HuH-7 (cell line): ENCODE measurements at places on chromosomes 2 and 18.
A peak's percentile ranks its signal among the peaks of the same experiment; 100 is the strongest.

DNA sequence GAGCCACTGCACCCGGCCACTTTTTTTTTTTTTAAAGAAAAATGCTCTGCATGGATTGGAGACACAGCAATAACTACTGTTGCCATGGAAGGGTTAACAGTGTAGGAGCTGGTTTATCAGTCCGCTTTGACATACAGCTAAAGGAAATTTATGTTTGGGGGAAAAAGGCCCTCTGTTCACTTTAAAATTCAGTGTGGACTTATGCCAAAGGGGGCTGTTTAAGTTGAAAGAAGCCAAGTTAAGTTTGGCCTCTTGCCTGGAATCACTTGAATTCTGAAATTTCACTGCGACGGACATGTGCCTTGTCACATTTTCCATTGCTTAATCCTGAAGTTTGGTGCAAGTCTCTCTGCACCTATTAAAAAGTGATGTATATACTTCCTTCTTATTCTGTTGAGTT lies 3.1 kb downstream of the KCNE4 start:
- no peak for DNase-seq

DNA sequence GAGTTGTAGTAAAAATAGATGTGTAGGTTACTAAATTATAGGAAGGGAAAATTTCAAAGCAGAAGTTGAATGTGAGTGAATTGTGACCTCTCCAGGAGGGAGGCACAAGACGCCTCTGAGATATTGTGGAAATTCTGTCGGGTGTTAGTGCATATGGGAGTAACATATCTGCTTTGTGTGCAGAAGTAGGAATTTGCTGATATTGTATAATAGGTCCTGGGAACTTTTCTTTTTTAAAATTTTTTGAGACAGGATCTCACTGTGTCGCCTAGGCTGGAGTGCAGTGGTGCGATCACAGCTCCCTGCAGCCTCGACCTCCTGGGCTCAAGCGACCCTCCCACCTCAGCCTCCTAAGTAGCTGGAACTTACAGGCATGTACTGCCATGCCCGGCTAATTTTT lies 34.7 kb downstream of the UBXN4 start:
- no peak for DNase-seq

DNA sequence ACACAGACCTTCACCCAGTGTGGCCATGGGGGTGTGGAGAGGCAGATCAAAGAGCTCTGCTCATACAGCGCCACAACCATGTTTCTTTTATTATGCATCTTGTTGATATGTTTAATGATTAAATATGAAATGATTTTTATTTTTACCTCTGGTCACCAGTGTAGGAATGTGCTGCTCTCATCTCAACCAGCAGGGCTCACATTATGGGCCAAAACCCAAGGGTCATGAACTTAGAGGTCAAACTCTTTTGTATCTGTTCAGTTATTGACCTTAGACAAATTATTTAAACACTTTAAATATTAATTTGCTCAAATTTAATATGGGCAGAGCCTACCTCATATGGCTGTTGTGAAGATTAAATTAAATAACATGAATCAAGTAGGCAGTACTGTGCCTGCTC lies 386.2 kb downstream of the ALK start:
- DNase-seq: no peak

GRCh38 chr2:133591164-133591563 lies 22.9 kb upstream of the NCKAP5 start:
- no peak for DNase-seq

DNA sequence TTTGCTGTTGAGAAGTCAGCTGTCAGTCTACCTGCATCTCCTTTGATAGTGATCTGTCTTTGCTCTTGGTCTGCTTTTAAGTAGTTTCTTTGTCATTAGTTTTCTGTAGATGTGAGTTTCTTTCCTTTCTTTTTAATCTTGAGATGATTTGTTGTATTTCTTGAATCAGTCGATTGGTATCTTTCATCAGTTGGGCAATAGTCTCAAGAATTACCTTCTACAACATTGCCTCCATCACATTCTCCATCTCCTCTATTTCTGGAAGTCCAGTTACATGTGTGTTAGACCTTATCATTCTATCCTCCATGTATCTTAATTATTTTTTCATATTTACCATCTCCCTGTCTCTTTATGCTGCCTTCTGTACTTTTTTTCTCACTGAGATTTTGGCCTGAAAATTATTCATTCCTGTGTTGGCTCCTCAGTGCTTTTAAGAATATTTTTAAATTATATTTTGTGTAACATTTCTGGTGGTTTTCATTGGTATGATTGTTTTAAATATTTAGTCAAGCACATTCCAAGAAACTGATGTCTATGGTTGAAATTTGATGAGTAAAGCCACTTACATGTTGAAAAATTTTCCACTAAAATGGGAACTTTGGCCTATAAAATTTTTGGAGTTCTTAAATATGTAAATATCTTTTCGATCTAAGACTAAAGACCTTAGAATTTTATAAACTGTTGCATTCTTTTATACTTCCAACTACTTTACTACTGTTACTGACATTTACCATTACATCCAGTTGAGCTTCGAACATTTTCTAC lies 239.5 kb upstream of the MGAT5 start:
- no peak for DNase-seq

DNA sequence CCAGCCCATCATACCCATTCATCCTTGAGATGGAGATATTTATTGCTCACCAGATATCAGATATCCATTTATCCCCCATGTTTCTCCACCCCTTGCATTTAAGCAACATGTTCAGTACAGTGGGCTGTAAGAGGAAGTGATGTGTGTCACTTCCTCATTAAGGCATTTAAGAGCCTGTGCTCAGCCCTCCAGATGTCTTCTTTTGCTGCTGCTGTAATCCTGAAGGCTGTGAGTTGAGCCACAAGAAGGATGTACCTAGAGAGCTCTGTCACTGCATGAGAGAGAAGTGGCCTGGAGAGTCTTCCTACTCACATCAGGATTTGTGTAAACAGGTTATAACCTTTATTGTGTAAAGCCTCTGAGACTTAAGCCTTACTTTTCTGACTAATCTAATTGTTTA lies 151.8 kb upstream of the UNC80 start:
- no peak for DNase-seq

- DNase-seq: no peak
Observed at GRCh38 chr2:30450025-30450424, 3.0 kb downstream of the LCLAT1 start.

- DNase-seq: no peak
Observed at GRCh38 chr2:31004257-31004656, 134.0 kb downstream of the GALNT14 start.

DNA sequence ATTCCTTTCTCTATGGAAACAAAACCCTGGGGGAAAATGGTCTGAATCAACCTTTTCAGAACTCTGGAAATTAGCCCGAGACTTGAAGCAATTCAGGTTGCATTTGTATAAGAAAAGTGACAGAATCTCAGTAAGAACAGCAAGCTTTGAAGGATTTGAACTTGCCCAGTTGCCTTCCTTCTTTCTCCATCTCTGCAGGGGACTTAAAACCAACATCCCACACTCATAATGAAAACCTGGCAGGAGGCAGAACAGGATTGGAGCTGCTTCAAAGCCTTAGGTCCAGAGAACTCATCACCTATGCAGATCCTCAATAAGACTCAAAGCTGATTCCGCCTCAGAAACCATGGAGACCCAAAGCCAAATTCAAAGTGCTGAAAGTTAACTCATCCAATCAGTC lies 790.5 kb upstream of the ID2 start:
- DNase-seq: no peak

- DNase-seq: no peak
Observed at GRCh38 chr2:190215620-190216019, 104.0 kb downstream of the HIBCH start.

- DNase-seq: peak; percentile 48
Observed at GRCh38 chr2:167293172-167293781, 405.0 kb downstream of the XIRP2 start.

DNA sequence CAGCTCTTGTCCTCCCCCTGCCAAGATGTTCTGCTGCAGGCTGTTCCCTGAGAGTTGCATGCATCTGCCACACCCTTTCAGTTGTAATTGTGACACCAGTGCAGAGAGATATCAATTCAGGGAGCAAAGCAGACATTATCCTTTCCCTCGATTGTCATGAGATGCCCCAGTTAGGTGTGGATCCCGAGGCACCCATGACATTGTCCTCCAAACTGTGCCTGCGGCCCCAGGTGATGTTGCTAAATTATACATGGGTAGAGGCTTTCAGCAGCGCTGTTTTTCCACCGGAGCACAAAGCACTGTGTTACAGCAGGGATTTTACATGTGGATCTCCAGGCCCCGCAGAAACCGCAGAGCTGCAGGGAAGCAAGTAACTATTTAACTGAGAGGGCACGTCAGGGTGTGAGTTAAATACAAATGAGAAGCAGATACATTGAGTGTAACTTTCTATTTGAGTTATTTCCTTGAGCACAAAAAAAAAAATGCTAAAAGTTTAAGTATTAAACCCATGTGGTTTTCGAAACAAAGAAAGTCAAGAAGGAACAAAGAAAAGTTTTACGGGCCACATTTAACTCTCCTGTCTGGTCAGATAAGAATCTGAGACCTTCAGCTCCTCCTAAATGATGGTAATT lies 90.3 kb upstream of the BCL2L11 start:
- no peak for DNase-seq

DNA sequence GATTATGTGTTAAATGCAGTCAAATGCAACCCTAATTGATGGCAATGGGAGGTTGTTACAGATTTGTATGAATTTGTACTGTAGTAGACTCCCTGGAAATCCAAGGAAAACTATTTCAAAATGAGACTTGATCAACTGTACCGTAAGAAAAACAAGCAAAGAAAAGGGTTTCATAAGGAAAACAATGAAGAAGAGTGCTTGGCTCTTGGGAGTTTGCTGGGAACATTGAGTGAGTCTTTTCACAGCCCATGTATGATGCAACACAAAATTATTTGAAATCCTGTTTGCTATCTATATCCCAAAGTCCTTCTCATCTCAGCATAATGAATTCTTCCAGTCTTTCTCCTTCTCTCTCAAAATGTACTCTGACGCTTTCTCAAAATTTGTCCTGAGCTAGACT lies 67.0 kb upstream of the OSR1 start:
- DNase-seq: no peak

GRCh38 chr2:197700960-197701359 lies 4.2 kb upstream of the MARS2 start:
- no peak for DNase-seq

GRCh38 chr2:71876542-71877451 lies 270.9 kb downstream of the CYP26B1 start:
- no peak for DNase-seq
